ENCODE measurements at places on chromosomes 2 and 18. TPM values are rescaled to one million over a fixed set of nuclear protein-coding genes. Genes with fewer than 3 reads are reported as not detected.

DNA sequence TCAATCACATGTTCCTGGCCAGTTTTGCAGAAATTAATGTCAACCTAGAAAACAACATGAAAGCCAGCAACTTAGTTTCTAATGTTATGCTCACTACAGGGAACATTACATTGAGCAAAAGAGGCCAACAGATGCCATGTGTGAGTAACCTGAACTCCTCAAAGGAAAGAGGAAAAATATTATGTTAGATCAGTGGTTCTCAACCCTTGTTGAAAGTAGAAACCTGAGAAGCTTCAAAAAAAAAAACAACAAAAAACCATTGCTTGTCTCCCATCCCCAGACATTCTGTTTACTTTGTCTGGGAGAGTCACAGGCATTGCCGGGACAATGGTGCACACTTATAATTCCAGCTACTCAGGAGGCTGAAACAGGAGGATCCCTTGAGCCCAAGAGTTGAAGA is 57.7 kb downstream of the METTL4 start:
- no peaks in the 10 kb centered on the region for H3K27me3 ChIP-seq
- no peak overlapping the region for H3K4me3 ChIP-seq
- H3K4me1 ChIP-seq, result no peaks in the 10 kb centered on the region
- H3K36me3 ChIP-seq, result no peaks in the 10 kb centered on the region
- H3K27ac ChIP-seq, result no peak overlapping the region
- no peak for DNase-seq

DNA sequence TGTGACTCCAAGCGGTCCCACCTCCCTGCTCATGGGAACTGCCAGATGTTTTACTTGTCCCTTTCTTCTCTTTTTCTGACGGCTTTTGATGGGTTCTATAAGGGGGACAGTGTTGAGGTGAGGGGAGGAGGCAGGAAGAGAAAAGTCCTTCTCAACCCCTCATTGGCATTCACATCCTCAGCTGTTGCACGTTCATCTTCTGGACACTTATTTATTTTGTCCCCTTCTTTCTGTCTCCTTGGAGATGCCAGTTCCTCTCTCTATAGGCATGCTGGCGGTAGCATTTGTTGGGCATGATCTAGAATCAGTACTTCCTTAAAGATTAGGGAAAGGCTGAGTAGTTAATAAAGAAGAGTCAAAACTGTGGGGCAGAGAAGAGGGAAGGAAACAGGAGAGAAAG is 99.0 kb upstream of the KLHL14 start:
- no peak overlapping the region for H3K27ac ChIP-seq
- no peak overlapping the region for H3K4me3 ChIP-seq
- no peak for DNase-seq

GRCh38 chr18:47953471-47953931 is 23.0 kb upstream of the SMAD2 start:
- no peaks in the 10 kb centered on the region for H3K36me3 ChIP-seq
- peak; percentile 68 for DNase-seq
- H3K27ac ChIP-seq, result peak overlapping the region; percentile 5
- H3K4me1 ChIP-seq, result peaks cover 15% of the 10 kb centered on the region
- no peak overlapping the region for H3K4me3 ChIP-seq

GRCh38 chr2:85949280-85949679 is 60.5 kb upstream of the ST3GAL5 start:
- H3K4me1 ChIP-seq, result no peaks in the 10 kb centered on the region
- H3K36me3 ChIP-seq, result no peaks in the 10 kb centered on the region
- H3K4me3 ChIP-seq, result no peak overlapping the region
- H3K27ac ChIP-seq, result no peak overlapping the region

GRCh38 chr18:62339106-62339988 is 14.2 kb downstream of the TNFRSF11A start:
- no peak overlapping the region for H3K27ac ChIP-seq
- no peaks in the 10 kb centered on the region for H3K36me3 ChIP-seq
- peak overlapping the region; percentile 20 for H3K4me3 ChIP-seq

DNA sequence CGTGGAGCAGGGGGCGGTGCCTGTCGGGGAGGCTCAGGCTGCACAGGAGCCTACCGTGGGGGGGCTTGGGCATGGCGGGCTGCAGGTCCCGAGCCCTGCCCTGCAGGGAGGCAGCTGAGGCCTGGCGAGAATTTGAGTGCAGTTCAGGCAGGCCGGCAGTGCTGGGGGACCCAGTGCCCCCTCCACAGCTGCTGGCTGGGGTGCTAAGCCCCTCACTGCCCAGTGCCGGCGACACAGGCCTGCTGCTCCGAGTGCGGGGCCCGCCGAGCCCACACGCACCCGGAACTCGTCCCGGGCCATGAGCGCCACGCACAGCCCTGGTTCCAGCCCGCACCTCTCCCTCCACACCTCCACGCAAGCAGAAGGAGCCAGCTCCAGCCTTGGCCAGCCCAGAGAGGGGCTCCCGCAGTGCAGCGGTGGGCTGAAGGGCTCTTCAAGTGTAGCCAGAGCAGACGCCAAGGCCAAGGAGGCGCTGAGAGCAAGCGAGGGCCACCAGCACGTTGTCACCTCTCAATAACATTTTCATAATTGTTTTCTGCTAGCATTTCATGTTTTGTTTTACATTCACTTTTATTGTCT is 1378.9 kb upstream of the CELF4 start:
- no peak overlapping the region for H3K27ac ChIP-seq
- H3K27me3 ChIP-seq, result no peaks in the 10 kb centered on the region
- H3K4me3 ChIP-seq, result no peak overlapping the region
- DNase-seq, result no peak
- H3K36me3 ChIP-seq, result no peaks in the 10 kb centered on the region

DNA sequence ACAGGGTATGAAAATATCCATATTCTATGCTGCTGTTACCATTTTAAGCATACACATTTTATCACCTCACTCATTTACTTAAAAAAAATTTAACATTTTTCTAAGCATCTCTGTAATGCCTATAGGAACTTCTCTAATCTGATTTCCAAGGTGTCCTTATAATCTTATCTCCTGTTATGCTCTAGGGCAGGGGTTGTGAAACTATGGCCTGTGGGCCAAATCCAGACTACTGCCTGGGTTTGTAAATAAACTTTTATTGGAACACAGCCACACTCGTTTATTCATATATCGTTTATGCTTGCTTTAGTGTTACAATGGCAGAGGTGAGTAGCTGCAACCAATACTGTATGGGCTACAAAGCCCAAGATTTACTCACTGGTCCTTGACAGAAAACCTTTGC is 151.6 kb downstream of the RAPGEF4 start:
- DNase-seq, result no peak
- H3K4me3 ChIP-seq, result no peak overlapping the region
- H3K36me3 ChIP-seq, result no peaks in the 10 kb centered on the region
- H3K27me3 ChIP-seq, result no peaks in the 10 kb centered on the region
- H3K27ac ChIP-seq, result no peak overlapping the region

- peaks cover 3% of the 10 kb centered on the region for H3K4me1 ChIP-seq
- H3K4me3 ChIP-seq, result no peak overlapping the region
- DNase-seq, result no peak
Observed at GRCh38 chr2:32755666-32756065, 127.8 kb downstream of the TTC27 start.

- H3K4me3 ChIP-seq, result no peak overlapping the region
- no peak for DNase-seq
- peaks cover 2% of the 10 kb centered on the region for H3K36me3 ChIP-seq
- no peaks in the 10 kb centered on the region for H3K27me3 ChIP-seq
- no peaks in the 10 kb centered on the region for H3K4me1 ChIP-seq
Observed at GRCh38 chr2:97654309-97654708, 8.4 kb downstream of the COX5B start.

DNA sequence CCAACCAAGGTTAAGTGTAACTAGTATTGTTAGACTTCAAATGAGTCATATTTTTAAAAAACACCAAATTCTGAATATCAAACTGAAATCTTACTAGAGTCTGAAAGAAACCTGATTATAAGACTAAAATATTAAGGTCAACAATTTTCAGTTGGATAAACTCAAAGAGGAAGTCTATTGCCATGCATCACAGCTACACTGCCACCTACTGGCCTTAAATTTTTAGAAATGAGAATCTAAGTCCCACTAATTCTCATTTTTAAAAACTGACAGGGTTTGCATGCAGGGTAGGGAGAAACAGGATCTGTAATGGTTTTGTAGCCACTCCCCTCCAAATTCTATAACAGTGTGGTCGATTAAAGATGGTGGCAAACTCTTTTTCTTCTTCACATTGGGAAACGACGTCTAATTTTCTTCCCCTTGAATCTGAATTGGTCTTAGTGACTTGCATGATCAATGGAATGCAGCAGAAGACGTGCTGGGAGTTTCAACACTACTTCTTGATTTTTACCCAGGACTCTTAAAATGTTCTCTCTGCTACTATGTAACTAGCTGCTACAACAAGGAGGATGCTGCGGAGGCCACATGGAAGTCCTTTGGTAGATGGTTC is 176.1 kb upstream of the SESTD1 start:
- H3K27me3 ChIP-seq, result no peaks in the 10 kb centered on the region
- no peak overlapping the region for H3K4me3 ChIP-seq
- peak; percentile 43 for DNase-seq

DNA sequence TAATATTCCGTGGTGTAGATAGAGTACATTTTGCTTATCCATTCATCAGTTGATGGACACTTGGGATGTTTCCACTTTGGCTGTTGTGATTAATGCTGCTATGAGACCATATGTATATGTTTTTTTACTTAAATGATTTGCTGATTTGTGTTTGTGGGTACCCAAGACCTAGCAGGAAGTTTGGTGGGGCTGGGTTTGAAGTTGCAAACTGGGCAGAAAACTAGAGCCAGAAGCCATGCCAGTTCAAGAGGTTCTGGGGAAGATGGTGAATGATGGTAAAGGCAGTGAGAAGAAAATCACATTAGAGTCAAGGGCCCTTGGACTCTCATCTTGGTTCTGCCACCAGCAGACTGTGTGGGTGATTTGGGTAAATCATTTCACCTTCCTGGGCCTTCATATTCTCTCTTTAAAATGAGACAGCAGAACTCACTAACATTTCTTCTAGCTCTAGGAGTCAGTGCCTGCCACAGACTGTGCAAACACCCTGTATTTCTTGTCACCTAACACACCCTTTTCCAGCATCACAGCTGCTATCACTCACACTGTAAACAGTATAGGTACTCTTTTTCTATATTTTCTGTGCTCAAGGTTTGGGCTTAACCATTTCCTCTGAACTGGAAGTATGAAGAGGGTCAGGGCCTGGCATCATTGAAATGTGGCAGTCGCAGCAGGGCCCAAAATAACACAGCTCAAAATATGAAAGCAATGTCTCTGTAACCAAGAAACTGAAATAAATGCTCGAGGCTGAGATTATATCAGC is 8.4 kb upstream of the CTLA4 start:
- no peak overlapping the region for H3K27ac ChIP-seq
- H3K27me3 ChIP-seq, result no peaks in the 10 kb centered on the region
- no peaks in the 10 kb centered on the region for H3K36me3 ChIP-seq
- no peak overlapping the region for H3K4me3 ChIP-seq
- no peaks in the 10 kb centered on the region for H3K4me1 ChIP-seq

DNA sequence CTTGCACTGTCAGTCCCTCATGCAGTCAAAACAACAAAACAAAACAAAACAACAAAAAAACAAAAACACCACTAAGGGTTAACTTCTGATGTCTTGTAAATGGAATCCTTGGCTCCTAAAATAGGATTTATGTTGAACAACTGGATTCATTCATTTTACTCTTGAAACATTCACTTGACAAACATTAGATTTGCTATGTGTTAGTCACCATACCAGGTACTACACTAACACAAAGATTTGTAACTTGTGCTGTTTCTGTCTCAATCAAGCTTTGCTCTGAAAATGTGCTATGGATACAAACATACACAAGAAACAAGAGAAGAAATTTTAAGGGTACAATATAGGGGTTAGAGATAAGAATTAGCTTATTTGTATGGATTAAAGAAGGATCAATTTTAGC is 812.8 kb downstream of the LRP1B start:
- no peaks in the 10 kb centered on the region for H3K4me1 ChIP-seq
- DNase-seq, result no peak
- no peaks in the 10 kb centered on the region for H3K27me3 ChIP-seq
- no peak overlapping the region for H3K27ac ChIP-seq
- no peaks in the 10 kb centered on the region for H3K36me3 ChIP-seq

DNA sequence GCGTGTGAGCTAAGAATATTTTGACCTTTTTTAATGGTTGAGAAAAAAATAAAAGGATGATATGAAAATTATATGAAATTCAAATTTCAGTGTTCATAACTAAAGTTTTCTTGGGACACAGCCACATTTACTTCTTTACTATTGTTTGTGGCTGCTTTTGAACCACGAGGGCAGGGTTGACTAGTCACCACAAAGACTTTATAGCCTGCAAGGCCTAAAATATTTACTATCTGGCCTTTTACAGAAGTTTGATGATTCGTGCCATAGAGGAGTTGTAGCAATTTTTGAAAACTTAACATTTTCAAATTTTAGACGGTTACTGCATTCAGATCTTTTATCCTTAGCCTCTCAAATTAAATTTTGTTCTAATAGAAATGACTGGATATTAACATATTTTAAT is 69.9 kb downstream of the LIMS1 start:
- no peaks in the 10 kb centered on the region for H3K4me1 ChIP-seq
- H3K4me3 ChIP-seq, result no peak overlapping the region
- H3K27me3 ChIP-seq, result no peaks in the 10 kb centered on the region
- no peaks in the 10 kb centered on the region for H3K36me3 ChIP-seq
- no peak for DNase-seq
- no peak overlapping the region for H3K27ac ChIP-seq

GRCh38 chr18:3631887-3632286 is 181.9 kb downstream of the TGIF1 start:
- no peaks in the 10 kb centered on the region for H3K36me3 ChIP-seq
- DNase-seq, result no peak
- H3K4me1 ChIP-seq, result no peaks in the 10 kb centered on the region
- no peak overlapping the region for H3K4me3 ChIP-seq
- no peak overlapping the region for H3K27ac ChIP-seq

DNA sequence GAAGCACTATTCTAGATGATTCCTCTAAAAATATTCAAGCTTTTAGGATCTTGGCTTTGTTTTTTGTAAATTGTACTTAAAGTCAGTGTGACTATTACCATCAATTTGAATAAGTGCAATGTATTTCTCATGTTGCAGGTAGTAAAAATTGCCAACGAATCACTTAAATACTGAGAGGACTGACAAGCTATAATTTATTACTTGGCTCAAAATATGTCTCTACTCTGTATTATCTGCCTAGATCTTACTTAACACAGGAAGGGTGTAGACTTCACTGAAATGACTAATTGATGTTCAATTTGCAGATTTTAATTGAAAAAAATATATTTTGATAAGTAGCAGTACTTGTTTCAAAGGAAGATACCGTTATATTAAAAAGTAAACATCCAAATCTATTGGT is 202.3 kb downstream of the SLC8A1 start:
- H3K27ac ChIP-seq, result no peak overlapping the region
- H3K4me3 ChIP-seq, result no peak overlapping the region
- H3K27me3 ChIP-seq, result no peaks in the 10 kb centered on the region
- H3K36me3 ChIP-seq, result no peaks in the 10 kb centered on the region
- peaks cover 9% of the 10 kb centered on the region for H3K4me1 ChIP-seq

- peaks cover 18% of the 10 kb centered on the region for H3K4me1 ChIP-seq
- DNase-seq, result no peak
- no peaks in the 10 kb centered on the region for H3K27me3 ChIP-seq
- H3K4me3 ChIP-seq, result no peak overlapping the region
- H3K27ac ChIP-seq, result no peak overlapping the region
- H3K36me3 ChIP-seq, result no peaks in the 10 kb centered on the region
Observed at GRCh38 chr18:58552057-58552461, 76.8 kb downstream of the ALPK2 start.

The TRPM8 gene
- total RNA-seq, result 4.9 TPM

The CENPA gene
- 42.8 TPM for total RNA-seq

The IL1RN gene
- not detected for total RNA-seq

The TEKT4 gene
- total RNA-seq, result not detected

All from neural progenitor cell (in vitro differentiated cells).